ENCODE measurements at places on chromosomes 13 and 19.

DNA sequence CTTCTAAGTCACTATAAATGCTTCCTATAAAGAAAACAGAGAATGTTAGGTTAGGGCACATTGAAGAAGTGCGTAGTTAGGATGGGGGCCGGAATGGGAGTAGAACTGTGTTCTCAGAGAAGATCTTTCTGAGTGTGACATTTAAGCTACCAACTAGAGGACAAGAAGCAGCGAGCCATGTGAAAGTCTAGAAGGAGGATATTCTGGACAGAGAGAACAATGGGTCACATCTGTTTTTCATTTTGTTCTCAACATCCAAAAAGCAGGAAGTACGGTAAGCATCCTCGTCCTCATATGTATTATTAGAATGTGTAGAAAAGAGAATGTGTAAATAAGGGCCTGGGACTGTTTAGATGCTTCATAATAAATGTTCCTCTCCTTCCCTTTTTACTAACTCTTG is 44.5 kb upstream of the PARP4 start:
- no peak for DNase-seq

DNA sequence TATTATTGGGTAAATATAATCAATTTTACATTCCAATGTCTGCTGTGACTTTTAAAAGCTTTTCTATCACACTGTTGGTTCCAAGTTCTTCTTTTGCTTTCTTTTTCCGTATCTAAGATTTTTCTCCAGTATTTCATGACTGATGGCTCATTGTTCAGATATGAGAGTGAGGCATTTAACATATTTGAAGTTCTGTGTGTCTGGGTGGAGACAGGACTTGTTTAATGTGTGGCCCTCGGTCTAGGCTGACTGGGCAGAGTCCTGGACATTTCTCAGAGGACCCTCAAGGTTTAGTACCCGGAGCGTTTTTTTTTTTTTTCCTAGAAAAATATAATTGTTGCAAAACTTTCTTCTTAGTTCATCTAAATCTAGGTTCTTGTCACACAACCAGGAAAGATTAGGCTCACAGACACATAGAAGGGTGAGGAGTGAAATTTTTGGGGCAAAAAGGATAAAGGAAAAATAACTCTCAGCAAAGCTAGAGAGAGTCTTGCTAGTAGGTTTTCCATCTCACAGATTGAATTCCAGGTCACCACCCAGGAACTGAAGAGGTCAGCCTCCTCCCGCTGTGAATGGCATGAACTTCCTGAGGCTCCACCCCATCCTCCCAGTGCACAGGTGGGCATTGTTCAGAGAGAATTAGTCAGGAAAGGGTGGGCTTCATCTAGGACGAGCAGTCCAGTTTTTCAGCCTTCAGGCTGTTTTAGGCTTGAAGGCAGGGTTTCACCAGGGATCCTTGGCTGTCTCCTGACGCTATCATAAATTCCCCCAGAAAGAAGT is 1002.4 kb upstream of the PCDH9 start:
- DNase-seq, result no peak

DNA sequence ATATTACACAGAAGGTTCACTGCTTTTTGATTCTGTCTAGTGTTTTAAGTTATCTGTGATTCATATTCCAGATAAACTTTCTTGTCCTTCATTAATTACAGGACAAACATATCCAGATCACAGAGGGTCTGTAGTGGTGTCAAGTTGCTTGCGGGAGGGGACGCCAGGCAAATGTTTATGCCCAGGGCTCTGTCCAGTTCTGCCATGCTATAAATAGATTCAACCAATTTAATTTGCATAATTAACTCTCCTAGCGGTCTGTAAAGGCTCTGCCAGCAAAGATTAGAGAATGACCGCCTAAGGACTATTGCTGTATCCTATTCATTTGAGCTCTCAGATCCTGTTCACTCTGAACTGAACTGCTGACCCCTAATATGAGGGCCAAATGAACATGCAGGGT is 59.7 kb upstream of the TRPC4 start:
- no peak for DNase-seq

DNA sequence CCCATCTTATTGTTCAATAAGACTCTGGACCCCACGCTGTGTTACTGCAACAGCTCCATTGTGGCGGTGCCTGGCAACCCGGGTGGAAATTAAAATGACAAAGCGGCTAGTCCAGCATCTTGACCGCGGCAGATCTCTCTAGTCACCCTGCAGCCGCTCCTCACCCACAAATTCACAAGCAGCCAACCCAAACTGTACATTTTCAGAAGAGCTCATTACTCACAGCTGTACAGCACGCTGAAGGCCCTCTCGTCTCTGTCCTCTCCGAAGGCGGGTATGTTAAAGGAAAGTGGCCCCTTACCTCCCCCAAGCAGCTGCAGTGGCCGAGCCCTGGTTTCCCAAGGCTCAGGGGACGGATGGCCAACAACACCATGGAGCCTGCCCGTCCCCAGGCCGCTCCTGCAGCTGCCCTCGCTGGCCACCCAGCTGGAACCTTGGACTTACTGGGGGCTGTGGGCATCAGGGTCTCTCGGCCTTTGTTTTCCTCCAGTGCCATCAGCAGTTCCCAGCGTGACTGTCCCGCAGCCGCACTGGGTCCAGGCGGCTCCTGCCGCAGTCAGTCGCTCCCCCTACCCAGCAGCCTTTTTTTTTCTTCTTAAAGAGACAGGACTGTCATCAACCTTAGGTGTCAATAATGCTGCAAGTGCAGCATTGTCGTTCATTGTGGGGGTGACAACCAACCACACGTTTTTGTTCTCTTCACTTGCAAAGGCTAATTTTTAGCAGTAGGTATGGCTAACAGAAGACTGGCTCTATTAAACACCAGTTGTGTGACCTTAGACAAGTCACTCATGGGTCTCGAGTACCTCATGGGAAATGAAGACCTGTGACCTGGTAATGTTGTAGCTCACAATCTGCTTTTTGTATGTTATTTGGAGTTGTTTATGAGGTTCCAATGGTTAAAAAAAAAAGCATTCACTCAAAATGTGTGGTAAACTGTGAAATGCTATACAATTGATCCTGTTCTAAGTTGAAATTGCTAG is at the start of gene SACS:
Gene SACS, minus strand, starts transcription at position 532 of the 983 bp plus-strand sequence. CDS start 22,463 bp downstream, outside the sequence.
- DNase-seq, result no peak

GRCh38 chr13:79386125-79386826 is 19.8 kb downstream of the RBM26 start:
- no peak for DNase-seq

- no peak for DNase-seq
Measured at GRCh38 chr13:46320821-46321220, 66.2 kb downstream of the RUBCNL start.

DNA sequence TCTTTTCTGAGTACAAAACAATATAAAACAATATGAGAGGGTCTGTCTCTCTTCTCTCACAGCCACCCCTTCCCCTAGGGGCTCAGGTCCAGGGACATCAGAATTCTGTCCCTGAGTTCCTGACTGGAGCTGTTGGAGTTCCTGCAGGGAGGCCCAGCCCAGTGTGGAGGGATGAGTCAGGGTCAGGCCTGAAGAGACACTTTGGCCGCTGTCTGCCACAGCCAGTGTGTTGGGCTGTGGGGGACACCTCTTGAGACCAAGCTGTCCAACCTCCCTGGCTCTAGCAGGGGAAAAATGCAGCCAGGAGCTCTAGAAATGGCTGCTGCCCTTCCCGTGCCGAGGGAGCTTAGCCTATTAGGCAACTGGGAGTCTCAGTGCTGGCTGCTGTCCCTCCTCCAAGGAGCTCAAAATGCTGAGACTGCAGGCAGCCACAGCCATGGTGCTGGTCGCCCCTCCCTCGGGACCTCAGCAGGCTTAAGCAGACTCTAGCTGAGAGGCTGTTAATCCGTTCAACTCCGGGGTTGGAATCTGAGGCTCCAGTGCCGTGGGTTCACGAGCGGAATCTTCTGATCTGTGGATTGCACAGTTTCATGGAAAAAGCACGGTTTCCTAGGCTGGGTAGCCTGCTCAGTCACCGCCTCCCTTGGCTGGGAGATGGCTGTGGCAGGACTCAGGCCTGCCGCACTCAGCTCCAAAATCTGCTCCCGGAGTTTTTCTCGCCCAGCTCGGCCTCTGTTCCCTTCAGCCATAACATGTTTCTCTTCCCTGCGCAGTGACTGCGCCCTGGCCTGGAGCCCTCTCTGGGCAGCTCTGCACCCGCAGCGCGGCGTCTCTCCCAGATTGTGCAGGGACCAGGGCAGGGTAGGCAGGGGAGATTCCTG is 3.8 kb upstream of the ZNF626 start:
- DNase-seq, result peak; percentile 14
